ENCODE measurements at places on chromosomes 3 and 15.

DNA sequence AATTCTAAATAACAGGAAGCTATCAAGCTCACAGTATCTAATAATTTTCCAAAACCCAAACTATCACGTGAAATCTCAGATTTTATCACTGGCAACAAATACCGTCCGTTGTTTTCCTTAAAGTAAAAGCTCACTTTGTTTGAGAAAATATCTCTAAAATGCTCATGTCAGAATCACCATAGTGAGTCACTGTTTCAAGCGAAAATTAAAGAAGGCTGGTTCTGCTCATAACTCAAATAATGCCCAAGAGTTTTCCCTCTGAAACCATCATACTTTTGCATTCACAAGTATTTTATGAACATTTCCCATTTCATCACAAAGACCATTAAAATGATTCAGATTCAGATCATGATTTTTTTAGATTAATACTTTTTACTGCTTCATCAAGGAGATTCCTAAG is 50.6 kb downstream of the TBL1XR1 start:
- DNase-seq, result no peak

- no peak for DNase-seq
Observed at GRCh38 chr3:127899200-127899599, 15.8 kb upstream of the KBTBD12 start.

GRCh38 chr3:13229273-13229949 is 156.2 kb upstream of the IQSEC1 start:
- DNase-seq, result no peak

DNA sequence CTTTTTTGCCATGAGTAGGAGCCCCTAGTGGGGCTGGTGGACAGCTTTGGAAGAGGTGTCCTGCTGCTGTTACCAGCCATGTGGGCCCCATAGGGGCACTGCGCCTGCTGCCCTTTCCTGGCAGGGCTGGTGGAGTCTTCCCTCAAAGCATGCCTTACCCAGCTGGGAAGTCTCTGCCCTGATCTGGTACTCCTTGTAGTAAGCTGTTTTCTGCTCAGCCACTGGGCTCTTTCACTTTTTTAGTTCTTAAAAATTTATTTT is 26.2 kb downstream of the HMCES start:
- no peak for DNase-seq

DNA sequence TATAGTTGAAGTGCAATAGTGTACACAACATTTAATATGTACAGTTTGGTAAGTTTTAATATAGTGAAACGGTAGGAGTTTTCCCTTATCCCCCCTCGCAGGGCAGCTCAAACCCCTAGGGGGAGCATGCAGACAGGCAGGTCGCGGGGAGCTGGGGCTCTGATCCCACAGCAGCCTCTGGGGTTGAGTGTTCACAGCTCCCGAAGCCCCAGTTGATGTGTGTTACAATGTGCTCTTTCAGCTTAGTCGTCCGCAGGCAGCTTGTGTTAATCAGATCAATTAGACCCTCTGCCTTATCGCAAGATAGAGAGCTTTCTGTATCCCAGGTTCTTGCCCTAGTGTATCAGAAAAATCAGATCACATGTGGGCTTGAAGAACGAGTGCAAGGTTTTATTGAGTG is 143.1 kb upstream of the CHRNA7 start:
- DNase-seq, result no peak

DNA sequence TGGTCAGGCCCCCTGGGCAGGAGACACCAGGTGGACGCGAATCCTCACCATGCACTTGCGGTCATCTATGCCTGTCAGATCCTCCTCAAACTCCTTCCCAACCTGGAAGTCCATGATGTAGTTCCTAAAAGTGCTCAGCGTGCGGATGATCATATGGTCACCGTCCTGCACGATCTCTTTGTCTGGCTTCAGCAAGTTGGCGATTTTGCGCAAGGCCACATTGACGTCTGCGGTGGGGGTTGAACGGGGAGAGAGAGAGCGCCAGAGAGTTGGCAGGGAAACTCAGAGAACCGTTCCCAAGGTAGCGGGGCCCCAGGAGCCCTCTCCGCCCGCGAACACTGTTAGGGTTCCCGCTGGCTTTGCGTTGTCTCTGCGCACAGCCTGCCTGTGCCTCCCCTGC is 809 bp downstream of the RBP1 start:
- DNase-seq, result no peak

DNA sequence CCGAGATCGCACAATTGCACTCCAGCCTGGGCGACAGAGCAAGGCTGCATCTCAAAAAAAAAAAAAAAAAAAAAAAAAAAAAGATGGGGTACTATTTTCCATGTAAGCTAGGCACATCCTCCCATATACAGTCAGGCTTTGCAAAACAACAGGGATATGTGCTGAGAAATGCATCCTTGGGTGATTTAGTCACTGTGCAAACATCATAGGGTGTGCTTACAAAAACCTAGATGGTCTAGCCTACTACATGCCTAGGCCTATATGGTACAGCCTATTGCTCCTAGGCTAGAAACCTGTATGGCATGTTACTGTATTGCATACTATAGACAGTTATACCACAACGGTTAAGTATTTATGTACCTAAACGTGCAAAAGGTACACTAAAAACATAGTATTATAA is 75.0 kb downstream of the TTBK2 start:
- no peak for DNase-seq

- no peak for DNase-seq
Observed at GRCh38 chr3:48407542-48408099, 22.3 kb downstream of the PLXNB1 start.

- no peak for DNase-seq
Observed at GRCh38 chr3:190619761-190620160, 105.9 kb downstream of the IL1RAP start.

DNA sequence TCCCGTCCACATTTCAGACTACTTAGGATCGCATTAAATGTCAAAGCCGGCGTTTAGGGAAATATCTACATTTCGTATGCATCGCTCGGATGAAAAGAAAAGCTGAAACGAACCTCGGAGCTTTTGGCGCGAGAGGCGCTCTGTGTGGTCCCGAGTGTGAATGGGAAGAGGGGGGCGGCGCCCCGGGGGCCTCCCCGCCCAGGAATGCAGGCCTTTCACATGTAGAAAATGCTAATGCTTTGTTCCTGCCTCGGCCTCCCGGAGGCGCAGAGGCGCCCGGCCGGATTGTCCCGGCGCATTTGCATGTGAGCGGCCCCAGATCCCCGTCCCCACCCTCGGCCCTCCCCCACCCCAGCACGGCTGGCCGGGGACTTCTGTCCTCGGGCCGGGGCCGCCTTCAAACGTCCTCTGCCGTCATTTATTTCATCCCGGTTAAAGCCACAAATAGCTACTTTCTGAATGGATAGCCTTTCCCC is 37.0 kb upstream of the TRIM71 start:
- DNase-seq, result no peak

DNA sequence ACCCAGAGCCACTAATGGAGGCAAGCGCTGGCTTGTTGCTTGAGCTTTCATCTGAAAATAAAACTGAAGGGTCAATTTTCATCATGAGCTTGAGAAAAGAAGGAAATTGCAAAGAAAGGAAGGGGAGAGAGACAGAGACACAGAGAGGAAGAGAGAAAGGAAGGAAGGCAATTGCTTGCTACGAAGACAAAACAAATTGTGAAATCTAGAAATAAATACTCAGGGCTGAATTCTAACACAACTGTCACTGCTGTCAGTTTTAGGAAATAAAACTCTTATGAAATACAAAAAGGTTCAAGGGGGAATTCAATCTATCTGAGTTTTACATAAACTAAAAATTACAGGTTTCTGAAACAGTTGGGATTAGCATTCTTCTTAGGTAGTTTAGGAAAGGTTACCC is 36.7 kb downstream of the FOXP1 start:
- no peak for DNase-seq

- no peak for DNase-seq
Observed at GRCh38 chr3:58419780-58420507, 13.7 kb downstream of the PDHB start.

DNA sequence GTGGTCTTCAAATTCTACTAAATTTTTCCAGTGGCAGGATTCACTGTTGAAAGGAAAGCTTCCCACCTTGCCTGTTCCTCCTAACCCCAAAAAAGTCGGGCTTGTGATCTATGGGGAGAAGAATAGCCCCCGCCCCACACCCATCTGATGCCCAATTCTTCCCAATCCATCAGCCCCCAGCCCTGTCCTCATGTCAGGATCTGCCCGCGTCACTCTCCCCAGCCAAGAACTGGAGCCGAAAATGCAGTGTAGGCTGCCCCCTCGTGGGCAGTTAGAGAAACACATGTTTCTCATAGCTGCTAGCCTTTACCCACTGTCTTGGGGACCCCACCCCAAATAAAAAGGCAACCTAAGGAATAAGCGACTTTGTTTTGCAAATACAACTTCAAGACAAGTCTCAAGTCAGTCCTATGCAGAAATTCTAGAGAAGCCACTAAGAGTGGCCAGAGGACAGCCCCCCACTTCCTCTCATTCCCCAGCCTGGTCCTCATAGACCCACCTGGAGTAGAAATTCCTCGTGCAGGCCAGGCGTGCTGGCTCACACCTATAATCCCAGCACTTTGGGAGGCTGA is 13.0 kb upstream of the CSK start:
- no peak for DNase-seq

DNA sequence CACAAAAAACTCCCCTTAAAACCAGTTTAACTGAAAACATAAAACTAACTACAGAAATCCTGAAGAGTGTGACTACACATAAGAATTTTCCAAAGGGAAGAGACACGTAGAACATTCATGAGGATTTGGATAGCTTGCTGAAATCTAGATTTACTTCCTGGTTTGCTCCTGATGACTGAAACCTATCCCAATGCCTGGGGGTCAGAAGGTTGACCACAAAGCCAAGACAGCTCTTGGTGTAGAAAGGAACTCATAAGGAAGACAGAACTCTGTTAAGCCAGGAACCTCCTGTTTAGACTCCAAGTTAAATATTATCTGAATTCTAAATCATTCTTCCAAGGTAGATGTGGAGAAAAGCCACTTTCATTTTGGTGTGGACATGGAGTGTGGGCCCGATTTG is 92.8 kb downstream of the TFG start:
- no peak for DNase-seq

- DNase-seq, result no peak
Observed at GRCh38 chr3:24678021-24678420, 183.4 kb upstream of the THRB start.

DNA sequence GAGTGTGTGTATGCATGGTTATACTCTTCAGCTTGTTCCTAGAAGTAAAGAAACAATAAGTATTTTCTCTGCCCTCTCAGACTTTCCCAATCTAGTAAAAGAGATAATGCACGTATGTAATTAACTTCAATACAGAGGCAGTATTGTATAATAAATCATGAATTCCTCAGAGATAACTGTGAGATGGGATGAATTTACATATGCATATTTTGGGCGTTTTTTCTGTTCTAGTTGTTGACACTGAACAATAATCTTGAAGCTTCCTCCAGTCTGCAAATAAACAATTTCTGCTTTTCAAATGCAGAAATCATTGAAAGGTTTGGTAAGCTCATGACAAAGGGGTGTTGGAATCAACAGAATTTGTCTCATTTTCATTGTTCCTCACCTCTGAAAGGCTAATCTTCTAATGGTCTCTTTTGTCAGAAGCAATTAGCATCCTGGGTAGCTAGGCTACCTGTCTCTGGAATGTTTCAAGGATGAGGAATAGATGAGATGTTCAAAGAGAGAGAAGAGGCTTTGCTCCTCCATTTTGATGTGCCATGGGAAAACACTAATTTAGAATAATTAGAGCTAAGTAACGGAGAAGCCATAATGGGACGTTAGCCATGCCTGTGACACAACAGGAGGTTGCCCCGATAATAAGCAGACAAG is 43.3 kb upstream of the SIAH2 start:
- DNase-seq, result no peak

DNA sequence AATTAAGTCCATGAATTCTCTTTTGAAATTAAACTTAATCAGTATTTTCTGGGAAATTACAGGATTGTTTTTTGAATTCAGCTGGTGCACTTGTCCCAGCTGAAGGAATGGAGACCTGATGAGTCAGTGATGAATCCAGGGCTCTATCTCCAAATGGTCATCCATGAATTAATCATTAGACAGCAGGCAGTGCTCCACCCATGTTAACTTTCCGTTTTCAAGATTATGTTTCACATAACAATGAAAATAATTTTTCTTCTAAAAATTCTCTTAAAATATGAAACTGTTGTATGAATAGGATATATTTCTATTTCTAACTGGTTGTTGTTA is 13.9 kb upstream of the PAQR9 start:
- no peak for DNase-seq
